Heart right ventricle (tissue), 16 donors: ENCODE measurements at places on chromosomes 7 and 10. TPM values are rescaled to one million over a fixed set of nuclear protein-coding genes. Genes with fewer than 3 reads are reported as not detected.
A peak's percentile ranks its signal among the peaks of the same experiment; 100 is the strongest.

The THNSL1 gene
- 4.7 TPM for total RNA-seq

The DNAJB12 gene
- total RNA-seq: 32.8 TPM

- no peak overlapping the region for H3K4me3 ChIP-seq
- H3K36me3 ChIP-seq: no peaks in the 10 kb centered on the region
These were observed 27.0 kb downstream of the PDLIM1 start for GRCh38 chr10:95263864-95264226.

GRCh38 chr10:98244586-98244985, 23.4 kb downstream of the LOXL4 start:
- no peak overlapping the region for H3K27ac ChIP-seq
- H3K36me3 ChIP-seq: peaks cover 4% of the 10 kb centered on the region
- H3K27me3 ChIP-seq: no peaks in the 10 kb centered on the region
- no peak for DNase-seq
- no peaks in the 10 kb centered on the region for H3K4me1 ChIP-seq

- H3K36me3 ChIP-seq: no peaks in the 10 kb centered on the region
- no peaks in the 10 kb centered on the region for H3K27me3 ChIP-seq
- peak within 1 kb of the TSS; percentile 45 for H3K4me3 ChIP-seq
These were observed at the start of gene AKR1B15 for GRCh38 chr7:134548877-134549276. Gene AKR1B15 (plus strand): TSS chr7:134549110. CDS start chr7:134564620, 15,510 bp downstream.
